ENCODE measurements at places on chromosomes 2 and 18.

- no peak for DNase-seq
- H3K4me1 ChIP-seq, result no peaks in the 10 kb centered on the region
- no peaks in the 10 kb centered on the region for H3K36me3 ChIP-seq
- no peak overlapping the region for H3K27ac ChIP-seq
These were observed 78.3 kb downstream of the POU3F3 start for GRCh38 chr2:104932243-104932642.

GRCh38 chr2:120441744-120442471, 96.0 kb downstream of the INHBB start:
- H3K36me3 ChIP-seq, result no peaks in the 10 kb centered on the region
- H3K27me3 ChIP-seq, result peaks cover 5% of the 10 kb centered on the region
- no peak overlapping the region for H3K27ac ChIP-seq
- no peak for DNase-seq
- H3K4me1 ChIP-seq, result no peaks in the 10 kb centered on the region

DNA sequence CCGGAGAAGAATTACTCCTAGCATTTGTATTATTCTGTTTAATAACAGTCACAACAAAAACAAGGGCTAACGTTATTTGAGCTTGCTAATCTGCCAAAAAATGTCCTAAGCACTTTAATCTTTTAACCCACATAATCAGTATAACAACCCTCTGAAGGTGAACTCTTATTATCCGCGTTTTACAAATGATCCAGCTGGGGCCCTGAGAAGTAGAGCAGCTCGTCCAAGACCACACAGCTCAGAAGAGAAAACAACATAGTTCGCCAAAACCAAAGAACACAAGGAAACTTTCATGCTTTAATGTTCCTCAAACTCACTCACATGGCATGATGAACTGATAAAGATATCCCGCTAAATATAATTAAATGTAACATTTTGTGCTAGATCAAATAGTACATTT, 159.7 kb upstream of the ZNF236 start:
- H3K4me1 ChIP-seq, result peaks cover 9% of the 10 kb centered on the region
- no peak for DNase-seq
- no peaks in the 10 kb centered on the region for H3K27me3 ChIP-seq
- H3K36me3 ChIP-seq, result no peaks in the 10 kb centered on the region
- no peak overlapping the region for H3K27ac ChIP-seq

DNA sequence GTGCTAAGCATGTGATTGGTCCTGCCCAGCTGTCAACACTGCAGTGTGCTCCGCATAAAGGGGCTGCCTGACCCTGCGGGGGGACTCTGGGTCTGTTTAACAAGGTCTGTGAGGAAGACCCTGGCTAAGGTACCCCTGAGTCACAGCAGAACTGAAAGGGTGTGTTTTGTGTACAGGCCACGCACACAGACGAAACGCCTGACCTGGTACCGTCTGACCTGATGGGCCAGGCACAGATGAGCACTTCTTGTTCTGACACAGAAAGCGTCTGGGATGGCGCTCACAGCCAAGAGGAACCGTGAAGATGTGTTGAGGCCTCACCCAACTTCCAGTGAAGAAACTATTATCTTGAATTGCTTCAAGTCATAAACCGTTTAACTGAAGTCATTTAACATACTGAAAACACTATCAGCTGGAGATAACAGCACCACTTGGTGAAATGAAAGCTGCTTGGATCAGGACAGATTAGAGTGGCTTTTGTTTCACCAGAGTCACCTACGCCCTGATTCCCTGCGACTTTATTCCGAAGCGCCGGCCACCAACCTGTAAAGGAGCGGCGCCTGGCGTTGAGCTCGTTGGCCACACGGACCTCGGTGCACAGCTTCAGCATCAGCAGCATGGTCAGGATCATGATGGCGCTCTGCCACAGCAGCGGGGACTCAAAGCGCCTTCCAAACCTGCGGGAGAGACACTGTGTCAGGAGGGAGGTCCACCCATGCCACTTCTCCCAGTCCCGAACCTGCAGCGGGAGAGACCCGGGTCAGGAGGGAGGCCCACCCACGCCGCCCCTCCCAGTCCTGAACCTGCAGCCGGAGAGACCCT, 8.5 kb downstream of the SLC66A2 start:
- no peaks in the 10 kb centered on the region for H3K27me3 ChIP-seq
- H3K27ac ChIP-seq, result no peak overlapping the region
- H3K4me1 ChIP-seq, result peaks cover 12% of the 10 kb centered on the region
- DNase-seq, result no peak
- peaks cover 16% of the 10 kb centered on the region for H3K36me3 ChIP-seq

DNA sequence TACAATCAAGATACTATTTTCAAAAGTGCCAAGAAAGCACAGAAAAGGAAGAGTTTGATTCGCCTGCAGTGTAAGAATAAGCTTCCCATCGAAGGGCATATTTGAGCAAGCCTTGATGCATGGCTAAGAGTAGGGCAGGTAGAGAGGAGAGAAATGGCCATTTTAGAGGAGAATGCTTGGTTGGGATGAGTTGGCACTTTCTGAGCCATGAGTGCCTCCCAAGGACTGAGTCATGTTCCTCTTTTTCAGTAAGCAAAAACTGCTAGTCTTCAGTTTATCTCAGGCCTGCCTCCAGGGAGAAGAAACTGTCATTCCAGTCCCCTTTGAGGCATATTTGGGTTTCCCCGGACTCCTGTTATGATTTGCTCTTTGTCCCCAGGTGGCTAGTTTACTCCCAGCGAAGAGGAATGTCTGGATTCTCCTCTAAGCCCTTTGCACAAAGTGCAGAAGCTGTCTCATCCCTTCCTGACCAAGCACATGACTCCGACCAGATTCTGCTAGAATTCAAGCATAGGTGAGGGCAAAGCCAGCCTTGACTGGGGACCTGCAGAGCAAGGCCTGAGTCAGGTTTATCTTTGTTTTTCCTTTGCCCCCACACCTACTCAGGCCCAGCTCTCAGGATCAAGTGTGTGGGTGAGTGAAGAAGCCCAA, 115.2 kb downstream of the TTC32 start:
- no peaks in the 10 kb centered on the region for H3K27me3 ChIP-seq
- H3K4me3 ChIP-seq, result no peak overlapping the region
- H3K27ac ChIP-seq, result no peak overlapping the region
- H3K36me3 ChIP-seq, result no peaks in the 10 kb centered on the region
- DNase-seq, result no peak
- no peaks in the 10 kb centered on the region for H3K4me1 ChIP-seq

- peak overlapping the region; percentile 77 for H3K4me3 ChIP-seq
- H3K27me3 ChIP-seq, result no peaks in the 10 kb centered on the region
- H3K27ac ChIP-seq, result peak overlapping the region; percentile 80
These were observed 708 bp upstream of the RIF1 start for GRCh38 chr2:151408788-151409600.

DNA sequence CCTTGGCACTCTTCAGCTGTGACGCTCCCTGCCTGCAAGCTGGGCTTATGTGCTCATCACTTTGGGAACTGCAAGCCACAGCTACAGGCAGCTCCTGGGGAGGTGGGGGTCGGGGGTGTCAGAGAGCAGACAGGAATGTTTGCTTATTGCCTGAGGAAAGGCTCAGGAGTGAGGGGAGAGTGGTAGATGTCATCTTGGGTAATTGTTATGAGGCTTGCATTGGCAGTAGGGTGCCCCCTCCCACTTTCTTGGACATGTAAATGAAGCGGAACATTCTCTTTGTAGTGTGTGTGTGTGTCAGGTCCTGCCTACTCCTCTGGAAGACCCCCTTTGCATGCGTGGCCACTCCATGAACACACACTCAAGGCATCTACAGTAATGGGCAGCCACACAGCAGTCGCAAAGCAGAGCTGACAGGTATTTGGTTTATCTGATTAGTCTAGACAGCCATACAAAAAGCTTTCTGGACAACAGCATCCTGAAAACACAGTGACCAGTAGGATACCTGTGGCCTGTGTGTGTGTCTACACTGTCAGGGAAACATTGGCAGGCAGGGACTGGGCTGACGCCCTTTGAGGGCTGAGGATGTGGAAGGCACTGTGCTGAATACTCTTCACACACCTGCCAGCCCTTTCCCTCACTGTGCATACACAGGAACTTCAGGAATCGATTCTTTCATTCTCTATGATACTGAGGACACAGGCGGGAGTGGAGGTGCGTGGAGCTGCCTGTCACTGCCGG, 17.1 kb upstream of the MC2R start:
- H3K4me3 ChIP-seq, result no peak overlapping the region
- H3K4me1 ChIP-seq, result no peaks in the 10 kb centered on the region
- H3K27me3 ChIP-seq, result no peaks in the 10 kb centered on the region
- H3K36me3 ChIP-seq, result no peaks in the 10 kb centered on the region
- no peak overlapping the region for H3K27ac ChIP-seq

DNA sequence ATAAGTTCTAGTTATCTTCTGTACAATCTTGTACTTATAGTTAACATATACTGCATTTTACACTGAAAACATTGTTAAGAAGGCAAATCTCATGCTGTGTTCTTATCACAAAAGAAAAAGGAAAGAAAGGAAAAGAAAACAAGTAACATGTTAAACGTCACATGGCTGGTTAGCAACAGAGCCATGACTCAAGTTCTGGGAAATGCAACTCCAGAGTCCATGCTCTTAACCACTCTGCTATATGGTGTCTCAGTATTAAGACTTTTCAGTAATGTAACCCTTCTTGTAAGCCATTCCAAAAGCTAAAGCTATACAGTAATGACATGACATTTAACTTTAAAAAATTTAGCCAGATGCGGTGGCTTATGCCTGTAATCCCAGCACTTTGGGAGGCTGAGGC, 181.4 kb downstream of the BARD1 start:
- no peak overlapping the region for H3K4me3 ChIP-seq
- H3K36me3 ChIP-seq, result no peaks in the 10 kb centered on the region
- no peaks in the 10 kb centered on the region for H3K27me3 ChIP-seq
- H3K4me1 ChIP-seq, result no peaks in the 10 kb centered on the region
- no peak for DNase-seq
- no peak overlapping the region for H3K27ac ChIP-seq

GRCh38 chr18:9517869-9518268, 42.6 kb downstream of the RALBP1 start:
- H3K27me3 ChIP-seq, result no peaks in the 10 kb centered on the region
- no peak for DNase-seq
- no peak overlapping the region for H3K4me3 ChIP-seq
- no peak overlapping the region for H3K27ac ChIP-seq
- peaks cover 21% of the 10 kb centered on the region for H3K36me3 ChIP-seq
- no peaks in the 10 kb centered on the region for H3K4me1 ChIP-seq

DNA sequence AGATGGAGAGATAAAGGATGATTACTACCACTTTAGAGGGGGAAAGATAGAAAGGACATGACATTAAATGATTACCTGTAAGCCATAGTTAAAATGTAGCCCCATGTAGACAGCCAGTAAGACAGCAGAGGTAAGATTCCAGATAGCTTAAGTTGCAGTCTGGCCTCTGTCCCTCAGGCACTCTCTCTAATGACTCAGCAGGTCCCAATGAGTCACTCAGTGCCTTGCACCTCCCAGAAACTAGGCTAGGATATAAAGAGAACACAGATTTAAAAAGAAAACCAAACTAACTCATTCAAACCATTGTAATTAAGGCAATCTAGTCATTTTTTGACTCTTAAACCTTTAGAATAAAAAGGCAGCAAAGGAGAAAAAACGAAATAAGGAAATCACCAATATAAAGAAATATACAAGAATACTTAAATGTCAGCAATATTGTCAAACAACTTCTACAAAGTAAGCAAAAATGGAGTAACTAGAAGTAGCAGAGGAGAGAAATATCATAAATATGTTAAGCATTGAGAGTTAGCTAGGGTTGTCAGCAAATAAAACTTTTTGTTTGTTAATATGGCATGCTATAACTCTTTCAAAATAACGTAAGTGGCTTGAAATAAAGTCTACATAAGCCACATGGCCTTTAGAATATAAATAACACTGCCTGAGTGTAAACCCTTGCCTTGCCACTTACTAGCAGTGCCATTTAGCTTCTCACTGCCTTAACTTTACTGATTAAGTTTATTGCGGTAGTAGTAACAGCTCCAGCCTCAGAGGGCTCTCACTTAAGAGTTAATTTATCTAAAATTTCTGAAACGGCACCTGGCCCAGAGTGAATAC, 48.5 kb downstream of the SOCS6 start:
- DNase-seq, result no peak
- no peak overlapping the region for H3K4me3 ChIP-seq
- H3K4me1 ChIP-seq, result no peaks in the 10 kb centered on the region
- no peaks in the 10 kb centered on the region for H3K27me3 ChIP-seq
- H3K27ac ChIP-seq, result no peak overlapping the region
- H3K36me3 ChIP-seq, result no peaks in the 10 kb centered on the region

GRCh38 chr2:182836451-182836850, 30.0 kb downstream of the FRZB start:
- H3K36me3 ChIP-seq, result no peaks in the 10 kb centered on the region
- no peak overlapping the region for H3K27ac ChIP-seq
- no peak for DNase-seq
- H3K4me3 ChIP-seq, result no peak overlapping the region
- peaks cover 2% of the 10 kb centered on the region for H3K27me3 ChIP-seq

DNA sequence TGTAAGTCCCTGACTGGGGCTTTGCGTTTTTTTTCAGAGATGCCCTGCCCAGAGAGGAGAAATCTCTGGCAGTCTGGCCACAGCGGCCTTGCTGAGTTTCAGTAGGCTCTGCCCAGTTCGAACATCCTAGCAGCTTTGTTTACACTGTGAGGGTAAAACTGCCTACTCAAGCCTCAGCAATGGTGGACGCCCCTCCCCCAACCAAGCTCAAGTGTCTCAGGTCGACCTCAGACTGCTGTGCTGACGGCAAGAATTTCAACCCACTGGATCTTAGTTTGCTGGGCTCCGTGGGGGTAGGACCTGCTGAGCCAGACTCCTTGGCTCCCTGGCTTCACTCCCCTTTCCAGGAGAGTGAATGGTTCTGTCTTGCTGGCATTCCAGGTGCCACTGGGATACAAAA, 31.7 kb downstream of the L3MBTL4 start:
- H3K36me3 ChIP-seq, result no peaks in the 10 kb centered on the region
- no peaks in the 10 kb centered on the region for H3K27me3 ChIP-seq
- no peaks in the 10 kb centered on the region for H3K4me1 ChIP-seq
- H3K27ac ChIP-seq, result no peak overlapping the region

DNA sequence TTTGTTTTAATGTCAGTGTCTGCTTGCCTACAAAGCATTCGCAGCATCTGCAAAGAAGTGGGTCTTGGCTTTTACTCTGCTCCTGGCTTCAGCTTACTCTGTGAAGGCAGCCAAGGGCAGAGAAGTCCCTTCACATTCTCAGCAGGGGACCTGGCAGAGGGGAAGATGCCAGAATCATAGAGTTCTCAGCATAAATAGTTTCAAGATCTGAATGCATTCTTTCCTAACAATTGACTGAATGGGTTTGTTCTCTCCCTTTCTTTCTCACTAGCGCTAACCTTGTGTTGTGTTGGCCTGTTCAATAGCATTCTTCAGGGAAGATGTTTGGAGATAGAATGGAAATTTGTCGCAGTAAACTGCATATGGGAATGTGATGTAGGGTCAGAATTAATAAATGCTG, 106.9 kb downstream of the FARSB start:
- no peak for DNase-seq
- no peak overlapping the region for H3K4me3 ChIP-seq
- peaks cover 6% of the 10 kb centered on the region for H3K27me3 ChIP-seq
- H3K27ac ChIP-seq, result no peak overlapping the region
- no peaks in the 10 kb centered on the region for H3K4me1 ChIP-seq

GRCh38 chr2:191951832-191952231, 104.9 kb upstream of the CAVIN2 start:
- H3K4me1 ChIP-seq, result no peaks in the 10 kb centered on the region
- DNase-seq, result no peak
- no peak overlapping the region for H3K27ac ChIP-seq
- peaks cover 2% of the 10 kb centered on the region for H3K27me3 ChIP-seq
- H3K4me3 ChIP-seq, result no peak overlapping the region

GRCh38 chr18:58952858-58953257, 88.2 kb downstream of the ZNF532 start:
- H3K4me3 ChIP-seq, result no peak overlapping the region
- peaks cover 4% of the 10 kb centered on the region for H3K4me1 ChIP-seq
- H3K36me3 ChIP-seq, result no peaks in the 10 kb centered on the region
- no peak overlapping the region for H3K27ac ChIP-seq
- no peaks in the 10 kb centered on the region for H3K27me3 ChIP-seq

Data from natural killer cell (primary cell).